ENCODE measurements at places on chromosomes 4 and X.

GRCh38 chrX:69128588-69128987 lies 36.7 kb downstream of the PJA1 start:
- no peak for DNase-seq

DNA sequence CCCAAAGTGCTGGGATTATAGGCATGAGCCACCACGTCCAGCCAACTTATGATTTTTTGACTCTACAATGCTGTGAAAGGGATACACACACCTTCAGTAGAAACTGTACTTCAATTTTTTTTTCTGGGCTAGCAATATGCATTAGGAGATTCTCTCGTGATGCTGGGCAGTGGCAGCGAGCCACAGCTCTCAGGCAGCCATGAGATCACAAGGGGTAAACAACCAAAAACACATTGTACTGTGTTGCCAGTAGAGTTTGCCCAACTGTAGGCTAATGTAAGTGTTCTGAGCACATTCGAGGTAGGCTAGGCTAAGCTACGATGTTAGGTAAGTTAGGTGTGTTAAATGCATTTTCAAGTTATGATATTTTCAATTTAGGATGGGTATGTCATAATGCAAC lies 25.7 kb downstream of the RAB33A start:
- no peak for DNase-seq

GRCh38 chr4:17128268-17128667 lies 229.8 kb upstream of the LDB2 start:
- no peak for DNase-seq

DNA sequence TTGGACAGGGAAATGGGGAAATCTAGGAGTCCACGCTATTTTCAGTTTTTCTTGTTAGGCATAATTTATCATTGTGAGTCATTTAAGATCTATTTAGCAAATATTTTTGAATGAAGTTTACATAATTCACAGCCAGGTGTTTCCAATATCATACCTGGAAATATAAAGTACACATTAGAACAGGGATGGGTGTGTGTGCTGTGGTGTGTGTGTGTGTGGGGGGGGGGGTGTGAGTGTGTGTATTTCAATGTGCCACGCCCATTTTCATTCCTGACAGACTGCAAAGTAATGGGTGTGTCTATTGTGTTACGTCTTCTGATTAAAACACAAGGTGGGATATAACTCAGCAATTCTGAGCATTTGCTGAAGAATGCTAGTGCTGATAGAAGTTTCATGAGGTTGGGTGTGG lies 33.2 kb downstream of the ARHGAP10 start:
- DNase-seq: no peak

GRCh38 chr4:112075129-112075753 lies 70.0 kb upstream of the FAM241A start:
- DNase-seq: peak; percentile 61

DNA sequence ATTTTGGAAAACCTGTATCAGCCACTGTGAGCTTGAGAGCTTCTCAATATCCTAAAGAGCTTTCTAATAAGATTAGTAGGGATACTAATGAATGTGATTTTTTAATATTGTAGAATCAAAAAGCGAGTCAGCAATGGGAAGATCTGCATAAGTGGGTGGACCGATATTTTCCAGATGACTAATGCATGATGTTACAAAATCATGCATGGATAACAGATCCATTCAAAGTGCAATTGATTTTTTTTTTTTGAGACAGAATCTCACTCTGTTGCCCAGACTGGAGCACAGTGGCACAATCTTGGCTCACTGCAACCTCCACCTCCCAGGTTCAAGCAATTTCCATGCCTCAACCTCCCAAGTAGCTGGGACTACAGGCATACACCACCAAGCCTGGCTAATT lies 7.3 kb upstream of the CLDN2 start:
- no peak for DNase-seq

- DNase-seq: no peak
These were observed 47.9 kb downstream of the CEP135 start for GRCh38 chr4:55996646-55997045.

DNA sequence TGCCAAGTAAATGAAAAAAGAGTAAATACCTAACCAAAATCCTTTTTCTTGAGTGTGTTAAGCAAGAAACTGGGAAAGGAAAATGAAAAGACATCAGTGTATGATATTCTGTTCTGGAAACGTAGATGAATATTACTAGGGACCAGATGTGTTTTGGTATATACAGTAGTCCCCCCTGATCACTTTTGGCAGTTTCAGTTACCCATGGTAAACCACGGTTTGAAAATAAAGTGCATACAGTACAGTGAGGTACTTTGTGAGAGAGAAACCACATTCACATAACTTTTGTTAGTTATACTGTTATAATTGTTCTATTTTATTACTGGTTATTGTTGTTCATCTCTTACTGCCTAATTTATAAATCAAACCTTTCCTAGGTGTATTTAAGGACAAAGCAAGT lies 250.9 kb downstream of the TENM3 start:
- DNase-seq: no peak

DNA sequence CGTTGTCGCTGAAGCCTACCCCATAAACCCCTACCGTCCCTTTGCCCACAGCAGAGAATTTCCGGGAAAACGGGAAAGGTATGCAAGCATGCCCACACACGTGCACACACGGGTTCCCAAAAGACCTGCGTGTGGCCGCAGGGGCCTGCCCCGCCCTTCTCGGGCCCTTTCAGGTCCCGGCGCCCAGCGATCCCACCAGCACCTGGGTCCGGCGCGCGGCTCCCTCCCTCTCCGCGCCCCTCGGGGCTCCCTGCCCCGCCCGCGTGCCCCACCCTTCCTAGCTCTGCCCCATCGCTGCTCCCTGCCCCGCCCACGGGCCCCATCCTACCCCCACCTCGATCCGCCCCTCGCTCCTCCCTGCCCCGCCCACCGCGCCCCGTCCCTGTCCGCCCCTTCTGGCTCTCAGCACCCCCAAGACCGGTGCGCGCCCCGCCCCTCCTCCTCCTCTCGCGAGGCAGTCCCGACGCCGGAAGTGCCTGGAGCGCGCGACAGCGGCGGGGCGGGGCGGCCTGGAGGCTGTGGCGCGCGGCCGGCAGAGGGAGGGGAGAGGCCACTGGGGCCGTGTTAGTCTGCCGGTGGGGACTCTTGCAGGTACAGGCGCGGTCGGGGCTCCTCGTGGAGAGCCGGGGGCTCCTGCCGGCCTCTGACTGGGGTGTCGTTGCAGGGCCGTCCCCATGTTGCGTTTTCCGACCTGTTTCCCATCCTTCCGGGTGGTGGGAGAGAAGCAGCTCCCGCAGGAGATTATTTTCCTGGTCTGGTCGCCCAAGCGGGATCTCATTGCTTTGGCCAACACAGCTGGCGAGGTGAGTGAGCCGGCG lies at the start of gene ANAPC4:
Gene ANAPC4 (plus strand): TSS at position 510 of the 818 bp plus-strand sequence. CDS start 165 bp downstream, at position 675.
- peak; percentile 98 for DNase-seq

DNA sequence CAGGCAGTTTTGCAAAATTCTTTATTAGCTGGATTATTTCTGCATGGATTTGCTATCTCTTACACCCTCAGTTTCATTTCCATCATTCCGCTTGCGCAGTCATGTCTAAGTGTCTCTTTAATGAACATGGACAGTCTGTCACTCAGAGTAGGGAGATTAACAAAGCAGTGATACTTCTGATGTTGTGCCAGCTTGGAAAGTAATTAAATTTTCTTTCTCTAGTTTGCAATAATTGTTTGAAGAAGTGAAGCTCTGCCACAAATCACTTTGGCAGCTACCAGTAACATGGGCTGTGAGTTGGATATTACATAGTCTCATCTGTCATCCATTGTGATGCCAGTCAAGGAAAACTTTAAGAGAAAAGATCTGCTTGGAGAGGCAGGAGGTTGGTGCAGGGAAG lies 324.8 kb upstream of the NWD2 start:
- no peak for DNase-seq

- no peak for DNase-seq
These were observed 149.1 kb downstream of the SLC39A8 start for GRCh38 chr4:102196221-102196620.

DNA sequence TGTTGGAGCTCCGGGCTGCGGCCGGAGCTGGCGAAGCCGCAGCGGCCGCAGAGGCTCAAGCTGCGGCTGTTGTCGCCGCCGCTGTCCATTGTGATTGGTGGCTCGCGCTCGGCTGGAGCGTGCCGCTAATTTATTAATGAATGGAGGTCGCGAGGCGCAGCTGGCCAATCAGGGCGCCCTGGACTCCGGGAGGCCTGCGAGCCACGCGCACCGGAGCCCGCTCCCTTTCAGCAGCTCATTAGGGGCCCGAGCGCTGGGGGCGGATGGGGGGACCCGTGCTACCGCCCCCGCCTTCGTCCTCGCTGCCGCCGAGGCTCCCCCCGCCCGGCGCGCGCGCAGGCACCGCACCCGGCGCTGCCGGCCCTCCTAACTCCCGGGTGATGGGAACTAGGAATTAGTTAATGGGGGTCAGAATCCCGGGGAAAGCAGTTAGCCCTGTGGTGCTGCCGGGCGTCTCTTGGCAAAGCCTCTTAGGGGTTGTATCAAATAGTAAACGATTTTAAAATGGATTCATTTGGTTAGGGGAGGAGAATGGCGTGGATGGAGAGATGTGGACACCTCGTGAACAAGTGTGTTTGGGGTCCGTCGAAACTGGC lies 589 bp upstream of the NEUROG2 start:
- no peak for DNase-seq

DNA sequence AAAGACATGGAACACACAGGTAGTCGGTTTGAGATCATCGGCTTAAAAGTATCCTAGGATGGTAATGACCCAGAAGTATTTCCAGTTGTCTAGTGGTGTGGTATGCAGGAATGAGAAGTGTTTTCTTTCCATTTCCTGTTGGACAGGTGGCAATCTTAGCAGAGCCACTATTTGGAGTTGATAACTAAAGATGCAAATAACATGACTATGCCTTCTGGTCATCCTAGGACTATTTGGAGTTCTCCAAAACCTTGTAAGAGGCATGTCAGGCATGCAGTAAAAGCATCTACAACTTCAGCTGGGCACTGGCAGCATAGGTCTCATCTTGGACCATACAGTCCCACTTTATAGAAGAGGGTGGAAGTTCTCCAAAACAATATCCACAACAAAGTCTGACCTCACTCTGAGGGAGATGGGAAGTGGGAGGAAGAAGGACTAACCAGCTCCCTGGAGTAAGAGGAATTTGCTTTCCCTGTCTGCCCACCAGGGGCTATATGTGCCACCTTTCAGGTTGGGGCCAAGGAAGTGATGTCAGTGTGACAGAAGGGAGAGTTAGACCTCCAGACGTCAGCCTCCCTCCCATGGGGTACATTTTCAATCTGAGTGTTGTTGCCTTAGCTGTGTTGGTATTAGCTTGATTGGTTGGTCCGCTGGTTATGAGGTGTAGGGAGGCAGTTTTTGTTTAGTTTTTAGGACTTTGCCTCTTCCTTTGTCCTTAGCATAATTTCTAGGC lies 101.2 kb upstream of the MYOZ2 start:
- DNase-seq: no peak

GRCh38 chr4:170672381-170672965 lies 582.7 kb upstream of the AADAT start:
- no peak for DNase-seq

GRCh38 chr4:185787926-185788679 lies 23.9 kb downstream of the SORBS2 start:
- peak; percentile 27 for DNase-seq

GRCh38 chr4:109232681-109233080 lies 69.8 kb downstream of the COL25A1 start:
- no peak for DNase-seq

DNA sequence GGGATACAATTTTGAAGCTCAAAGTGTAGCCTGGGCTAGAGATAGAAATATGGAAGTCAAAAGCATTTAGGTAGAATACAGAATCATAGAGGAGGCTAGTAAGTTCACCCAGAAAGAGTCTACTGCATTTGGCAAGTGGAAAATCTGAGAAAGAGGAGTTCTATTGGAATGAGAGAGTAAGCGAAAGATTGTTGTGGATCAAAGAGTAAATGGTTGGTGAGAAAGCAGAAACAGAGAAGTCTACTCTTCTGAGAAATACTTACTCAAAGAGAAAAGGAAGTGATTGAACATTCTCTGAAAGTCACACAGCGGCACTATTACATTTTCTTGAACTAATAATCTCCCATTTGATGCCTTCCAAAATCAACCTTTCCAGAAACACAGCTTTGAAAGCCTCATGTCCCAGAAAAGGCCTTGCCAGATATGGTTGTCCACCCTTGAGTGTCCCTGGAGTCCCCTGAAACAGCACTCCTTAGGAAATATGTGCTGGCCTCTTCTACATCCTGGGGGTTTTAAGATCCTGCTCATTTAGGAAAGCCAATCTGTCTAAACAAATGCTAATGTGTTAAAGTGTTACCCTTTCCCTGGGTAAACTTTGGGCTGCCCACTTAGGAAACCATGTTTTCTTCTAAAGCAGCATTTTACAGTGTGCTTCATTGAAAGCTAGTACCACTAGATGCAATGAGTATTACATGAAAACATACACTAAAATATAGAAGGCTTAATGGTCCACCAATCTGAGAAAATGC lies 132.6 kb downstream of the INPP4B start:
- no peak for DNase-seq

DNA sequence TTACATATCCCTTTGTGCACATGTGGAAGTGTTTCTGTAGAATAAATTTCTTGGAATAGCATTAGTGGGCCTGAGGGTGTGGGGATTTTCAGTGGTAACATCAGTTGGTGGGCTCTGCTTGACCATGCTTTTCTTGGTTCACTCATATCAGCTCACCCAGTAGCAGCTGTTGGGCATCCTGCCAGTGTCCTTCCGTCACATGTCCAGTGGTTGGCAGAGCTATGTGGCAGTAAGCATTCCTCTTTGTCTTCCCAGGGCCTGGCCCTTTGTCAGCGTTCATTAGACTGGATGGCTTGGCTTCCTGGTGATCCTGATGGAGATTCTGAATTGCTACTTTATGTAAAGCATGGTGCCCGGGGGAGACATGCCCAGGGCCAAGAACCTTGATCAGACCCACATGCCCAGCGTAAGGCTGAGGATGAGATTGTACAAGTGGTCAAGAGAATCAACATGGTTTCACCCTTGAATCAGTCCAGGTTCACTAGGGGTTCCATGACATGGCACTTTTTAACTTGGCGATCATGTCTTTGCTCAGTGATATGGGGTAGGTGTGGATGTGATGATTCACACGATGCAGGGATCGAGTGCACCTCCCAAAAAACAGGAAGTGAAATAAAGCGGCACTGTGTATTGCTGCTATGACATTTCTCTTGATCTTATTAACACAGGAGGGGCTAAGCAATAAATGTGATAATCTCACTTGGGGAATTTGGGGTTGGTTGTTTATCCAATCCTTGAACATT lies 72.1 kb upstream of the IGFBP7 start:
- no peak for DNase-seq

DNA sequence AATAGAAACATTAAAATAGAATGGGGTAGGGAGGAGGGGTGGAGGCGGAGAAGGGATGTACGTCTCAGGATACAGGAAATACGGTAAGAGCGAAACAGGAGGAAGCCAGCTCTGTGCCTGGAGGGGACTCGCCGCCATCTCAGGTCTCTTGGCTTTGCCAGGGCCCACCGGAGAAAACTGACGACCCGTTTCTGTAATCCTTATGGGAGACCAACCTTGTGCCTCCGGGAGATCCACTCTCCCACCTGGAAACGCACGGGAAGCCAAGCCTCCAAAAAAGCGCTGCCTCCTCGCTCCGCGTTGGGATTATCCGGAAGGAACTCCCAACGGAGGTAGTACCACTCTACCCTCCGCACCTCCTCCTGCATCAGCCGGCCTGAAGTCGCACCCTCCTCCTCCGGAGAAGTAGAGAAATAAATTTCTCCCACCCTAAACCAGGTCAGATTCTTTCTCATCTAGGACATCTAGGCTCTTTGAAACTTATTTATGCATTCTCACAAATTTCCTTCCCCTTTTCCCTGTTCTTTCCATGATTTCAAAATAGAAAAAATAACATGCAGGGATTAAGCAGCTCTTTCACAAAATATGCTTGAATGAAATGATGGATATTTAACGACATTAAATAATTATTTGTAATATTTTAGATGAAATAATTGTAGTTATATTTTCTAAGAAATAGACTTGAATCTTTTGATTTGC lies at the start of gene NBDY:
Gene NBDY (plus strand): TSS at position 92 of the 699 bp plus-strand sequence. CDS start 111 bp downstream, at position 203.
- peak; percentile 27 for DNase-seq

- no peak for DNase-seq
These were observed 111.2 kb downstream of the GLRA3 start for GRCh38 chr4:174717828-174718227.
